ENCODE measurements at places on chromosomes 6 and 20.

DNA sequence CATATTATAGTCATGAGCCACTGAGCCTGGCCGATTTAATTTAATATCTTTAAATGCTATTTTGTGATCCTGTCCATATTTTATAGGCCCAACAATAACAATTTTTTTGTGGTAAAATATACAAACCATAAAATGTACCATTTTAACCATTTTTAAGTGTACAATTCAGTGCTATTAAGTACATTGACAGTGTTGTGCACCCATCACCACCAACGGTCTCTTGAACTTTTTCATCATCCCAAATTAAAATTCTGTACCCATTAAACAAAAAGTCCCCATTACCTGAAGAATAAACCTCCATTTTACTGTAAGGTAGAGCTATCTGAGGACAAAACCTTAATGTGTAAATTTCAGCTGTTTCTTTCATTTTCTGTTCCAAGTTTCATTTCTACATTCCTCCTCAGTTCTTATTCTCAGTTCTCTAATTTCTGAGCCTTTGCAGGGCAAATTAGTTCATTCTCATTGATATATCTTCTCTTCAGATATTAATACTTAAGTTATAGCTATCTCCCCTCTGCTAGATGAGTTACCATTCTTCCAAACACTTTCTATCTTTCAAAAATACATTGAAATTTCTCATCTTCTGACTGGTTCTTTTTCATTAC, 10.3 kb downstream of the MTO1 start:
- no peak for DNase-seq

GRCh38 chr6:15026832-15027231, 219.0 kb upstream of the JARID2 start:
- DNase-seq = no peak

GRCh38 chr20:4067600-4068261, 52.4 kb upstream of the RNF24 start:
- DNase-seq = no peak

- DNase-seq = no peak
Observed at GRCh38 chr6:35683267-35683666, 5.4 kb downstream of the FKBP5 start.

DNA sequence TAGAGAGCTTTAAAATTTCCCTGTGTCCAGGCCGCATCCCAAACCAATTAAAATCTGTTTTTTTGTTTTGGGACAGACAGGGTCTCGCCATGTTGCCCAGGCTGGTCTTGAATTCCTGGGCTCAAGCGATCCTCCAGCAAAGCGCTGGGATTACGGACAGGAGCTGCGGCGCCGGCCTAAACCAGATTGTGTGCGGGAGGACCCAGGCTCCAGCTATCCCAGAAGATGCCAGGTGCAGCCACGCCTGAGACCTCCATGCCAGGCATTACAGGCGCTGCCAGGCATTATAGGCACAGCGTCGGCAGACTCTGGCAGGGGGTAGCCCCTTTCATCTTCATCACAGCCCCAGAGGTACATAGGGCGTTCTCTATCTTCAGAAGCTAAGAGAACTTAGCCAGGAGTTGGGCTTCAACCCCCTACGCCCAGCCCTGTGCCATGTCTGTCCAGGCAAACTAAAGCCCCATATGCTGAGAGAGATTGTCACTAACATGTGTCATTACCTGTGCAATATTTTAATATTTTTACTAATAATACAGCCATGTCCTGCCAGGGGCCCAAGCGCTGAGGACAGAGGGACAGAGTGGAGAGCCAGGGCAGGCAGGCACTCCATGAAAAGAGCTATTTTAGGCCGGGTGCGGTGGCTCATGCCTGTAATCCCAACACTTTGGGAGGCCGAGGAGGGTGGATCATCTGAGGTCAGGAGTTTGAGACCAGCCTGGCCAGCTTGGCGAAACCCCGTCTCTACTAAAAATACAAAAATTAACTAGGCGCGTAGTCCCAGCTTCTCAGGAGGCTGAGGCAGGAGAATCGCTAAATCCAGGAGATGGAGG, 9.8 kb upstream of the GRM4 start:
- no peak for DNase-seq

Measured in cerebellar nuclear complex (tissue), 1 donor.